Retina (tissue), 1 donor: ENCODE measurements at places on chromosomes 2 and 18.

- no peak for DNase-seq
Measured at GRCh38 chr2:232013701-232014353, 52.3 kb downstream of the DIS3L2 start.

GRCh38 chr18:8912348-8913326, 189.9 kb upstream of the NDUFV2 start:
- peak; percentile 66 for DNase-seq

GRCh38 chr2:172726172-172726735, 9.4 kb upstream of the RAPGEF4 start:
- no peak for DNase-seq

- no peak for DNase-seq
Measured at GRCh38 chr2:58186501-58186900, 54.6 kb downstream of the FANCL start.

GRCh38 chr2:192357217-192357616, 162.5 kb upstream of the TMEFF2 start:
- no peak for DNase-seq

GRCh38 chr2:190121971-190122370, 59.4 kb upstream of the MSTN start:
- DNase-seq, result no peak

GRCh38 chr2:5467178-5467905, 224.8 kb upstream of the SOX11 start:
- DNase-seq, result no peak

- no peak for DNase-seq
Measured at GRCh38 chr18:37307181-37307580, 258.4 kb downstream of the CELF4 start.

DNA sequence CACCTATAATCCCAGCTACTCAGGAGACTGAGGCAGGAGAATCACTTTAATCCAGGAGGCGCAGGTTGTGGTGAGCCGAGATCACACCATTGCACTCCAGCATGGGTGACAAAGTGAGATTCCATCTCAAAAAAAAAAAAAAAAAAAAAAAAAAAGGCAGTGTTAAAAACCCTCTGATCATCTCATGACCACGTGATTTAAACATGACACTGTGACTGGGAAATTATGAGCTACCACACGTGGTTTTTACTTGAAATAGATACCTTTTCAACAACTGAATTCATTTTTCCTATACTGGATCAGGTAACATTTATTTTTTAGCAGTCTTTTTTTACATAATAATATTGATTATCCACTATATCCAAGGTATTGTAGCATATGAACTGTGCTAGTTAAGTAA, 102.7 kb downstream of the PTRHD1 start:
- DNase-seq, result no peak

- peak; percentile 81 for DNase-seq
Measured at GRCh38 chr2:176067589-176068418, 16.0 kb downstream of the EVX2 start.

DNA sequence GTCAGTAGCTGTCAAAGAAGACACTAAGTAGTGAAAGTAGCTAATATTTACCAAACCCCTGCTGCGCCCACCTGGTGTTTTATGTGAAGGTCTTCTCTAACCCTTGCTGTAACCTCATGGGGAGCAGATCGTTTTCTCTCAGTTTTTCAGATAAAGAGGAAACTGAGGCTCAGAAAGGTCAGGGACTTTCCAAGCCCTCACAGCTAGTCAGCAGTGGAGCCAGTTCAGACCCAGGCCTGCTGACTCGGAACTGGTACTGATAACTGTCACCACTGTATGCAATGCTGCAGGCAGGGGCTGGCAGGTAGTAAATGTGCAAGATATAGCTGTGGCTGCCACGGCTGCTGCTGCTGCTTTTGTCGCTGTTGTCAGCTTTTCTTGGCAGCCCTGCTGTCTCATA, 69.1 kb downstream of the LRRFIP1 start:
- DNase-seq, result no peak

DNA sequence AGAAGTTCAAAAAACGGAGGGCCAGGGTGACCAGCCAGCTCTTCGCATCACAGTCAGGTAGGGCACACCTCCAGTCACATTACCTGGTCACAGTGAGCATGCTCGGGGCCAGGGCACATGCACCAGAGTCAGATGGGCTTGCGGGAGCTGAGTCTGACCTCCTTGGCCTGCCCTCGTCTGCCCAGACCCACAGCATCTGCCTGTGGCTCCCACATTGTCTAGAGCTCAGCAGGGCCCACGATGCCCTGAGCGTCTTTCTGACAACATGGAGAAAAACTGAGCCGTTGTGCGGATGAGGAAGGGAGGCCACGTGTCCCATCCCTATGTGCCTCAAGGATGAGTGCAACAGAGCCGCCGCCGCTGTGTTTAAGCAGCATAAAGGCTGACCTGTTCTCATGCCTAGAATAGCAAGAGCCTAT, 37.6 kb downstream of the CRACDL start:
- no peak for DNase-seq

DNA sequence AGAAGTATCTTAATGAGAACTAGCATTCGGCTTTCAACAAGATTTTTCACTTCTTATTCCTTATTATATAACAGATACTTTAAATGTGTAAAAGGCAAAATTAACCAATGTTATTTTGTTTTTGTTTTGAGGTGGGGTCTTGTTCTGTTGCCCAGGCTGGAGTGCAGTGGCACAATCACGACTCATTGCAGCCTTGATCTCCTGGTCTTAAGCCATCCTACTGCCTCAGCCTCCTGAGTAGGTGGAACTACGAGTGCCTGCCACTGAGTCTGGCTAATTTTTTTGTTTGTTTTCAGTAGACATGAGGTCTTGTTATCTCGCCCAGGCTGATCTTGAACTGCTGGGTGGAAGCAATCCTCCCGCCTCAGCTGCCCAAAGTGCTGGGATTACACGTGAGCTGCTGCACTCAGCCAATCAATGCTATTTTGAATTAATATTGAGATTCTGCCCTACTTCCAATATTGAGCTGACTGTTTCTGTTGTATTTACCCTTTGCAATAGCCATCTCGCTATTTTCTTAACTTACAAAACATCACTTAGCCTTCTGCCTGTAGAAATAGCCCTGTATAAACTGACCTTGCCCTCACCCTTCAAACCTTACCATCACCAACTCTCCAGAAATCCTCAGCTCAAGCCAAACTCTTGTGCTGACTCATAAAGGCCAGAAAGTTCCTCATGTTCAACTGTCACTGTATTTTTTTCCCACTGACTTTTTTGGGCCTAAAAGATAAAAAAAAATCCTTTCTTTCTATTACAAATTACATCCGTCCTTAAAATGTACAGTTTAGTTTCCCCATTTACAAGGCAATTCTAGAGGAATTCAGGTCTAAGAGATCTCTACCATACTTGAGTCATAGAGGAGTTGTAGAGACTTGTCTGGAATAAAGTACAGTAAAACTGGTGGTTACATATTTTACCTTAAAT, 94.3 kb downstream of the OLA1 start:
- no peak for DNase-seq

DNA sequence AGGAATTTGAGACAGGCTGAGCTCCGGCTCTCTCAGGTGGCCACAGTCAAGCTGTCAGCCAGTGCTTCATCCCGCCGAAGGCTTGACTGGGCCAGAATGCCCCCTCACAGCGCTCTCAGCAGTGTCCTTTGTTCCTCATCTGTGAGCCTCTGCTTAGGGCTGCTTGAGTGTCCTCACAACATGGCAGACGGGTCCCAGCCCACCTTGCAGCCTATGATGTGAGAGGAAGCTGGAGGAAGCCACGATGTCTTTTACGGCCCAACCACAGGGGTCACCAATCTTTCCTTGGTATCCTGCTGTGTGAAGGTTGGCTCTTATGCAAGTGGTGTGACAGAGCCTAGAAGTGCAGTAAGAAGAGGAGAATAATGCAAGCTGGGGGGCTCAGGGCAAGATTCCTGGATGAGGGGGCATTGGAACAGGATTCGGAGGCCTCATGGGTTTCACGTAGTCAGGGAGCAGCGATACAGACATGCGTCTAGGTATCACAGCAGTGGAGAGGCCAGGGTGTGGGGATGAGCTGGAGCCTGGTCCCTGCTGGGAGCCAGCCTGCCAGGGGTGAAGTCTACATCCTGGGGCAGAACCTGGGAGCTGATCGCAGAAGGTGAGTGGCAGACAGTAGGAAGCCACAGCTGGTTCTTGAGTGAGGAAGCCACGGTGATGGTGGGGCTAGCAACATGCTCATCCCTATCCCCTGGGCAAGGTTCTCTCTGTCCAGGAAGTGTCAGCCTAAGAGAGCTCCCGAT, 234.1 kb downstream of the GLI2 start:
- DNase-seq, result no peak

DNA sequence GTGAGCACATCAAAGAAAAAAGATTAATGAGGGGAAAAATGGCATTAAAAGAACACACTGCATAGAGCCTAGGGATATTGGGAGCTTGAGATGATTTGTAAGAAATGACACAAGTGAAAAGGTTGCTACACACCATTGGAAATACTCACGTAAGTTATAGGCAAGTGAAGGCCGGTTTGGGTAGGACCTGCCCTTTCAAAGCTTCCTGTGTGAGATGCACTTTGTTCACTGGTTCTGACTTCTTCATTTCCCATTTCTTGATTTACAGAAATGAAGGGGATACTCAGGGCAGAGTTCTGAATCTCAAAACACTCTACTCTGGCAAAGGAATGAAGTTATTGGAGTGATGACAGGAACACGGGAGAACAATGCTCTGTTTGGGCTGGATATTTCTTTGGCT, at the start of gene IL18RAP:
IL18RAP (plus strand) TSS at position 251 of the 400 bp plus-strand sequence; CDS start at position 369, 118 bp downstream.
- no peak for DNase-seq

DNA sequence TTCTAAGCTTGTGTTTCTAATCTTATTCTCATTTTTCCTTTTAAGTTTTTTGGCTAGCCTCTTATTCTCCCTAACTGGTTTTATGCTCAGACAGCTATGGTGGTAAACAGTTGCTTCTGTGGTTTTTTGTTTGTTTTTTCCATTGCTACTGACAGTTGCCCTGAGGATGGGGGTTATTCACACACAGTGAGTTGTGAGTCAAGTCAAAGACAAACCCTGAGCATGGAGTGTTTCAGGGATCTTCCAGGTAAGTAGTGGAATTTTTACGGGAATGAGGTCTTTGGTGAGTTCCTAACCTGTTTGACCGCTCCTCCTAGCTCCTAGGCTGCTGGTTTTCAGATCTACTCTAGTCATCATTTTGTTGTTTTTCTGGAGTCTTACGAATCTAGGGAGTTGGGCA, 162.8 kb downstream of the ZNF407 start:
- no peak for DNase-seq

DNA sequence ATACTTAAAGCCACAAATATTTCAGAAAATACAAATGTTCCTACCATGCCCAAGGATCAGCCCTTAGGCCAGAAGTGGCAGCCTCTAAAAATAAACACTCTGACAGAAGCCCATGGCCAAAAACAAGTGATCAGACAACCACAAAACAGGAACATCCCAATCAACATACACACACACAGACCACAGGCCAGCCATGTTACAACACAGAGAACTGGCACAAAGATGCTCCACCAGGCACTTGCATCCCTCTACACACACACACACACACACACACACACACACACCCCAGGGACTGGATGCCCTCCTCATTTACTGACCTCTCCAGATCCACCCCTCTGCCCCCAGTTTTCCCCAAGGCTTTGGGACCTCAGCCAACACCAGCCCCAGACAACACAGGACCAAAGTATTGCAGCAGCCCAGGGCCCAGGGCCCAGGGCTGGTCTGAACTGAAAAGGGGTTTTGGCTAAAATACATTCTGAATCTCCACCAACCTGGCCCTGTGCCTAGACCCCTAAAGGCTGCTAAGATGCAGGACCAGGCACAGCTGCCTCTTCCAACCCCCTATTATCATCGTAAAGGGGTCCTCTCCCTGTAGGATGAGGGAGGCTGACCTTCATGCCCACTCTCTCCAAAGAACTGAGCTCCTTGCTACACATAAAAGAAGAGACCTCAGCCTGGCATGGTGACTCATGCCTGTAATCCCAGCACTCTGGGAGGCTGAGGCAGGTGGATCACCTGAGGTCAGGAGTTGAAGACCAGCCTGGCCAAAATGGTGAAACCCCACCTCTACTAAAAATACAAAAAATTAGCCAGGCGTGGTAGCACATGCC, 151.4 kb downstream of the TNS1 start:
- DNase-seq, result no peak

DNA sequence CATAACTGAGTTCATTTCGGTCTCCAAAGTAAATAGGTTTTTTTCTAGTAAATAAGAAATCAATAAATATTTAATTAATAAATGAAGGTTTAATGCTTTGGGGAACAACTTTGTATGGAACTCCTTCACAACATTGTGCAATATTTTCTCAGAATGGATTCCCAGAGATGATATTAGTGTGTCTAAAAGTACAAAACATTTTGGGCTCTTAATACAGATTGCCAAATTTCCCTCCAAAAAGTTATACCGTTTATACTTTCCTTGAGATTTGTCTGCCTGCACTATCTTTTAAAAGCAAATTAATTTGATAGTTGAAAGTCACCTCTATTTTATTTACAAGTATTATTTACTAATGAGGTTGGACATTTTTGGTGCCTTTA, 151.8 kb downstream of the FAM161A start:
- no peak for DNase-seq

GRCh38 chr2:241033336-241033987, 35.0 kb downstream of the SNED1 start:
- DNase-seq, result no peak

GRCh38 chr2:133862400-133862977, 294.2 kb upstream of the NCKAP5 start:
- no peak for DNase-seq

DNA sequence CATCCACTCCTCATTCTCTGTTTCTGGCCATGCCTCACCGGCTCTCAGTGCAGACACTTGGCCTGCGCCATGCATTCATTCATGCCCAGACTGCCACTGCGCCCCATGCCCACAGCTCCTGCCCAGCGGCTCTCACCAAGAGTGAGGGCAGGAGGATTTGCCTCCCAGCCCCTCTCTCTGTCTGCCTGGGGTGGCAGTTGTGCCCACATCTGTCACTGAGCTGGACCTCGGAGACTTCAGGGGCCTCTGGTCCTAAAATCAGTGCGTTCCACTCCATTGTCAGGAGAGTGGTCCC, 75.1 kb downstream of the CIB4 start:
- DNase-seq, result no peak

DNA sequence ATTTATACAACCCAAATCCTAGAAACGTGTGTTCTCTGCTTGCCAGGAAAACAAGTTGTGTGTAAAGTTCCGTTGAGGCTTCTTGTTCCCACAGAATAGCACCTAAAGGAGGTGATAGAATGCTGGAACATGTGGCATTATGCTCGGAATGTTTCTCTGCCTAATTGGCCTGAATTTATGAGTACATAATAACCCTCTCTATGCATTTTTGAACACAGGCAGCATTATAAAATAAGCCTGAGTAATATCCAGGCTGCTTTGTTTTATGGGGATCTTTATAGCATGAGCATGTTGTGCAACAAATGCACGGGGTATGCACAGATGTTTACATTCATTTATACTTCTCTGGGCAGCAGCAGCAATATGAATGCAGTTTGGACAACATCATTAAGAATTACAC, 385.7 kb downstream of the MBD2 start:
- no peak for DNase-seq

- DNase-seq, result peak; percentile 69
Measured at GRCh38 chr18:77765468-77765867, 515.8 kb downstream of the GALR1 start.
